ENCODE measurements at places on chromosomes 12 and 14. TPM values are rescaled to one million over a fixed set of nuclear protein-coding genes. Genes with fewer than 3 reads are reported as not detected.
A peak's percentile ranks its signal among the peaks of the same experiment; 100 is the strongest.

The DAO gene
- total RNA-seq: not detected

The SIX1 gene
- total RNA-seq: 0.27 TPM

The FITM1 gene
- 131 TPM for total RNA-seq

The DPPA3 gene
- total RNA-seq: not detected

The SLC8A3 gene
- total RNA-seq: not detected

The LYZ gene
- 2.4 TPM for total RNA-seq

The SOCS2 gene
- total RNA-seq: 25.1 TPM

The HOXC4 gene
- total RNA-seq: 0.29 TPM

The RPGRIP1 gene
- not detected for total RNA-seq

The ZNF605 gene
- 14.1 TPM for total RNA-seq

The DPY19L2 gene
- 44.6 TPM for total RNA-seq

The TRIP11 gene
- total RNA-seq: 58.5 TPM

DNA sequence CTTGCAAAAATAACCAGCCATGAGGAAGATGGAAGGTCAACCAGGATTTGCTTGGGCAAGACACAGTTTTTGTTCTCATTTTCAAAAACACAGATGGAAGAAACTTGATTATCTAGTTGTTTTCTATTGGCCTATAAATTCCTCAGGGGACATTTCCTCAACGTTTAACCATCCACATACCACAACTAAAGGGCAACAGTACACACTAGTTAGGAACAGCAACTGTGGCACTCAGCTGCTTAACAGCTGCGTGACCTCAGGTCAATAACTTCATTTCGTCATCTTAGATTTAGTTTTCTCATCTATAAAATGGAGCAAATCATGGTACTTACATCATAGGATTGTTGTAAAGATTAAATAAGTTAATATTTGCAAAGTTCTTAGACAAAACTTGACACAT lies 18.7 kb downstream of the SSTR1 start:
- no peak for DNase-seq

GRCh38 chr14:23169622-23170021 lies 13.8 kb downstream of the SLC7A8 start:
- no peak for DNase-seq

- no peak for DNase-seq
Measured at GRCh38 chr12:32501835-32502333, 102.5 kb downstream of the FGD4 start.

- DNase-seq: peak; percentile 25
Measured at GRCh38 chr14:102998393-102998792, 59.0 kb downstream of the CDC42BPB start.

GRCh38 chr12:116784238-116784612 lies 46.1 kb downstream of the RNFT2 start:
- no peak for DNase-seq

DNA sequence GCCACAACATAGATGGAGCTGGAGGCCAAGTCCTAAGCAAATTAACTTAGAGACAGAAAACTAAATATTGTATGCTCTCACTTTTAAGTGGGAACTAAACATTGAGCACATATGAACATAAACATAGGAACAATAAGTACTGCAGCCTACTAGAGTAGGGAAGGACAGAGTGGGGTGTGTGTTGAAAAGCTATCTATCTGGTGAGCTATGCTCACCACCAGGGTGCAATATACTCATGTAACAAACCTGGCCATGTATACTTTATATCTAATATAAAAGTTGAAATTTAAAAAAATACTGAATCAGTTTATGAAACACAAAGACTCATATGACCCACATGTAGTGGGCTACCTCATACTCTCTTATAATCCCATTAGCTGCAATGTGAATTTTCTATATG lies 1305.0 kb downstream of the LRFN5 start:
- DNase-seq: no peak

DNA sequence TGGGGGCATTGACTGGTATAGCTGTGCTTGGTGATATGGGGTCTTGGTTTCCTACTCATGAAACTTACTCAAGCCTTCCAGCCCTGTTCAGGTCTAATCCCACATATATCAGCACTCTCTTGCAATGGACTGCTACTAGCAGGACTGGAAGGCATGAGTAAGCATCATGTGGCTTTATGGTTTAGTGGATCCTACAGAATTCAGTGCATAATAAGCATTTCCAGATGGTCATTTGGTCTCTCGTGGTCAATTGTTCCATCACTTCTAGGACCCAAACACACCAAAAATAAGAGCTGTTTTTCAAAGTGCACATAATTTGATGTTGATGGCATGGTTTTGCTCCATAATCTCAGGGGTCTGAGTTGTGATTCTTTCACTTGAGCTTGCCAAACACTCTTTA lies 114.4 kb downstream of the LMNTD1 start:
- DNase-seq: no peak

GRCh38 chr14:68561531-68562007 lies 231.3 kb downstream of the ZFP36L1 start:
- no peak for DNase-seq

DNA sequence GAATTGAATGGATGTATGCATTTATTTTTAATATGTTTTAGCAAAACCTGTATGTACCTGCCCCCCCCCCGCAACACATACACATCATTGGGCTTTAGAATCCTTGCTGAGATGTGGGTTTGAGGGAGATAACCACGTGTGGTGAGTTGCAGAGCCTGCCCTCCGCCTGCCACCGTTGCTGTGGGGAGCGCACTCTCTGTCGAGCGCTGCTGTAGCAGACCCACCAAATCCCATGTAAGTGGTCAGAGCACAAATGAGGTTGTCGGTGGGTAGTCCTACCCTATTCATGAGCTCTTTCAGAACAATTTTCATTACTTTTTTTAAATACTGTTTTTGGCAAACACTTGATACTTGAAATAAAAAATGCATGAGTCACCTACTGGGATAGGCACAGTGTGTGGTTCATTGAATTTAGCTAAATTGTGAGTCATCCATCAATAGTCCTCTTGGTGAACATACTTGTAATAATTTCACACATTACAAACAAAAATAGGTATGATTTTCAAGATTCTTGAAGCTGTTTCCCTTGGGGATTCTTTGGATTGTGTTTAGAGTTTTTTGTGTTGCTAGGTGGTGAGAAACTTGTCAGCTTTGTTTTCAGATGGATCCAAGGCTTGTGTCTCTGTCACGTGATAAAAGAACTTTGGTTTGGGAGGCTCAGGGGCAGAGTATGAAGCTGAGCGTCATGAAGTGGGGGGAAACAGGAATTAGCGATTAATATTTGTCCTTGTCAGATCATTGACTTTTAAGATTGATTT lies 107.6 kb downstream of the PTCSC3 start:
- no peak for DNase-seq

DNA sequence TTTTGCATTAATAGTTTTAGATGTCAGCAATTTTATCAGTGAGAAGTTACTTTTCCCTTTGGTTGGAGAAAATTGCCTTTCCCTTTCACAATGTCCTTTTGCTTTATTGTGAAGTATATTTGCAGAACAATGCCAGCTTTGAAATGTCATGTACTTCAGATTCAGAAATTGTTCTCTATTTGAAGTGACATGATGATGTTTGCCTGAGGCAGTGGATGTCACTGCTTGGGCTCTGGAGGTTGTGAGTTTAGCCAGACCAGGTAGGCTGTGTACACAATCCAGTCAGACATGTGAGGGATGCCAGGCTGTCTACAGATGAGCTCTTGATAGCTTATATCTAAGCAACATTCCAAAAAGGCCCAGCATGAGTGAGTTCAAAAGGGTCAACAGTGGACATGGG lies 451.9 kb upstream of the FBXO33 start:
- DNase-seq: no peak

GRCh38 chr14:90610346-90611040 lies 205.7 kb downstream of the TTC7B start:
- no peak for DNase-seq

- no peak for DNase-seq
Measured at GRCh38 chr12:45613296-45613695, 116.2 kb upstream of the ARID2 start.

DNA sequence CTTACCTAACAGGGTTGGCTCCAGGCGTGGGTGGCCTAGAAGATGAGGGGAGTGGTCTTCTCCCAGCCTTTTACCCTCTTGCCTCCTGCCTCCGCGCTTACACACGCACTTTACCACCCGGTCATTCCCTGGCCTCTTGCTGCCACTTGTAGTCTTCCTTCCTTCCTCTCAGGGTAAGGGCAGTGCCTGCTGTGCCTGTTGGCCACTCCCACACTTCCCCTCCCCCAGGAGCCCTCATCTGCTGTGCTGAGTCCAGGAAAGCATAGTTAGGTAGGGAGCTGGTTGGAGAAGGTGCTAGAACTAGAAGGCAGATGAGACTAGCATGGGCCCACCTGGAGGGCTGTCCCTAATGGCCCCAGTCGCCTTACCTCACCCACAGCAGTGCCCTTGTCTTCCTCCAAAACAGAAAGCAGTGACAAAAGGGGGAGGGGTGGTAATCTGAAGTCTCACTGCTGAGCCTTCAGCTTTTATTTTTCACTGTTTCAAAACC lies 54.3 kb upstream of the SRSF5 start:
- DNase-seq: peak; percentile 65

DNA sequence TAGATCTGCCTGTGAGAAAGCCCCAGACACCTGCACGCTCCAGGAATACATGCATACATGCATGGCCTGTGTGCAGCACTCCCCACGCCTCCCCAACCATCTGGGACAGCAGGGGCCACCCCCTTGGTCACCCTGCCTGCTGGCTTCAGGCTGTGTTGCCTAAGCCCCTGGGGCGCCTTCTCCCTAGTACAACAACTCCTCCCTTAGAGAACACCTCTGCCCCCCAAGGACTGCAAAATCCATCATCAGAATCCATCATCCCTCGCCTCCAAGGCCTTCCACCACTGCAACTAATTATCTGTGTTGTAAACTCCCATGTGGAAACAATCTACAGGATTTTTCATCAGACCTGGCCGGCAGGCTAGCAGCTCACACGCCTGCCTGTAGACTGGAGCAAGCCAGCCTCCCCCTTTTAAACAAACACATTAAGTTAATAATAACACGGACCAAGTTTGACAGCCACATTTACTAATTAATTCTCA lies 36.8 kb downstream of the ZFP36L1 start:
- DNase-seq: no peak

DNA sequence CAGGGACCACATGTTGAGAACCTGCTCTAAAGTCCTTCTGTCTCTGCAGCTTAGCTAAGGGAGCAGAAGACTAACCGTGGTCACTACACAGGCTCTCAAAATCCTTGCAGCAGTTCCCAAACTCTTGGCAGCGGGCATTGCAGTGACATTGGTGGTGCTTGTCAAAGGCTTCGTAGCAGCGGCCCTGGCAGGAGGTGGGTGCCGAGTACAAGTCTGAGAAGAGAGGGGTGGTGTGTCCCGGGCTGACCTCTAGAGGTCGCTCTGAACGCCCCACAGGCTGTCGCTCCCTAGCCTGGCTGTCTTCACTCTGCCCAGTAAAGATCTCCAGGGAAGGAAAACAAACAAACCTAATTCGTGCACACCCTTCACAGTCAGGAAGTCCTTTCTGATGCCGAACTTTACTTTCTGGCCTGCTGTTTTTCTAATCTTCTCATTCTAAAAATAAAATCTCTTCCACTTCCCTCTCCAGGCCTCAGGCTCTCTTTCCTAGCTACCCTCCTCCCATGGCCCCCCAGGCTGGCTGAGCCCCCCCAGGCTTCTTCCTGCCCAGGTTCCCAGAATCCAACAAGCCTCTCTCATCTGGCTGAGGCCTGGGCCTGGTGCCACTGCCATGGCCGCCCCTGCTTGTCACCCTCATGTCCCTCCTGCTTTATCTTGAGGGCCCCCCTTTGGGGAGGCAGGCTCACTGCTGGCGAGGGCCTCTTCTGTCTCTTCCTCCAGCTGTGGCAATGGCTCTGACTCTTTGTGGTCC lies 7.7 kb downstream of the ENDOU start:
- peak; percentile 89 for DNase-seq

- DNase-seq: no peak
Measured at GRCh38 chr14:50348933-50349332, 36.8 kb downstream of the DMAC2L start.

- DNase-seq: no peak
Measured at GRCh38 chr12:103547929-103548328, 39.1 kb upstream of the STAB2 start.

GRCh38 chr14:20811986-20812975 lies 9.6 kb upstream of the RNASE1 start:
- DNase-seq: no peak

- DNase-seq: peak; percentile 64
Measured at GRCh38 chr14:105168979-105169507, 467 bp upstream of the JAG2 start.

DNA sequence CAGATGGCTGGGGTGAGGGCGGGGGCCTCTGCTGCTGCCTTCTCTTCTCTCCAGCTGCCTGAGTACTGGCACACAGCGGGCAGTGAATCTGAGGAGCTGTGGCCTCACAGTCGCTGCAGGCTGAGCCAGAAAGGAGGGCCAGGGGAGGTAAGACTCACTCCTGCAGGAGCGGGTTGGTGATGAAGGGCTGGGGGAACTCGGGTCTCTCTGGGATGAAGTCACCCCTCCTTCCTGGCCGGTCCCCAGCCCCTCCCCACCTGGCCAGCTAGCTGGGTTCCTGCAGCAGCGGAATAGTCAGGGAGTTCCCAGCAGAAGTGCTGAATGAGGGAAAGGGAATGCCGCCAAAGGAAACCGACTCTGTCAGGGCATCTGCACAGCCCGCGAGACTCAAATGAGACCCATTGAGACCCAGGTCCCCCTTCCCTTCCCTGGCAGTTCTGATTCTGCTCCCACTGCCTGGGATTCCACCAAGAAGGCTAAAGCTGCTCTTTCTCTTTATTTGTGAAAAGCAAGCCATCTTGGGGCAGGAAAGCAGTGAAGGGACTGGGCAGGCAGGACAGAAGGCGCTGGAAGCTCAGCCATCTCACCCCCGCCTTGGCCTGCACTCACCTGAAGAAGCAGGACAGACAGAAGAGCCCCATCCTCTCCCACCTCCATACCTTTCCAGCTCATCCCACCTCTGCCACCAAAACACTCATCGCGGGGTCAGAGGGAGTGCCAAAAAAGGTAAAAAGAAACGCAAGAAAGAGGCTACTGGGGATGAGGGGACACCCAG lies 5.3 kb downstream of the NGB start:
- DNase-seq: no peak

DNA sequence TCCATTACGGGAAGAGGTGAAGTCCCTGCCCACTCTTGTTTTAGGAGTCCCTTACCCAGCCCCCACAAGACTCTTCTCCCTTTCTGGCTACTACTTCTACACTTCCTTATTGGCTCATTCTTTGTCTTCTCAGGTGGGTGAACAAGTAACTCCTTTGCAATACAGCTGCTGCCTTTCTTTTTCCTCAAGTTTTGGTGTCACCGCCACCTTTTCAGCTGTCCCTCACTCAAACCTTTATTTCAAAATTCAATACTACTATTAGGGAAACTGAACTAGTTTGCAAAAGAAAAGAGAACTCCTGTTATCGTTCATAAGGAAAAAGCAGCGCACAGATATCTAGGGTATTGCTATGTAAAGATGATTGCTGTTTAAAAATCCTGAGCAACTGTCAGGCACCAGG lies 6.1 kb downstream of the RSRC2 start:
- no peak for DNase-seq

GRCh38 chr14:91356181-91356763 lies 61.3 kb downstream of the CCDC88C start:
- DNase-seq: no peak

All from heart left ventricle (tissue), 16 donors.